BJ (cell line): ENCODE measurements at places on chromosomes 12 and 14.

DNA sequence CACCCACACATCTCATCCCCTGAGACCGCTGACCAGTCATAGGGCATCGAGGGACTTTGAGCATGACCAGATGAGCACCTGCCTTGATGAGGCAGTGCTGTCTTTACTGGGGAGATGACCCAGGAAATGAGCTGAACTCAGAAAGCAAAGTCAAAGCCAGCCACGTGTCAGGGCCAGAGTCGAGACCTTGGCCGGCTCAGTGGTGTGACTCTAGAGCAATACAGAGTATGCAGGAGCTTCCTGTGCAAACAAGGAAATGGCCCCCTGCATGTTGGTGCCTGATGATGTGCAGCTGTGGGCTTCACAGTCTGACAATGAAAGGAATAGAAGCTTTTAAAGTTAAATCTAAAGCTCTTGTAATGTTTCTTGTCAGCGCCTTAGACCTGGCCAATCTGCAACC is 332.9 kb downstream of the PCNX1 start:
- DNase-seq, result no peak

- no peak for DNase-seq
Measured at GRCh38 chr12:122888232-122888752, 7.6 kb downstream of the VPS37B start.

DNA sequence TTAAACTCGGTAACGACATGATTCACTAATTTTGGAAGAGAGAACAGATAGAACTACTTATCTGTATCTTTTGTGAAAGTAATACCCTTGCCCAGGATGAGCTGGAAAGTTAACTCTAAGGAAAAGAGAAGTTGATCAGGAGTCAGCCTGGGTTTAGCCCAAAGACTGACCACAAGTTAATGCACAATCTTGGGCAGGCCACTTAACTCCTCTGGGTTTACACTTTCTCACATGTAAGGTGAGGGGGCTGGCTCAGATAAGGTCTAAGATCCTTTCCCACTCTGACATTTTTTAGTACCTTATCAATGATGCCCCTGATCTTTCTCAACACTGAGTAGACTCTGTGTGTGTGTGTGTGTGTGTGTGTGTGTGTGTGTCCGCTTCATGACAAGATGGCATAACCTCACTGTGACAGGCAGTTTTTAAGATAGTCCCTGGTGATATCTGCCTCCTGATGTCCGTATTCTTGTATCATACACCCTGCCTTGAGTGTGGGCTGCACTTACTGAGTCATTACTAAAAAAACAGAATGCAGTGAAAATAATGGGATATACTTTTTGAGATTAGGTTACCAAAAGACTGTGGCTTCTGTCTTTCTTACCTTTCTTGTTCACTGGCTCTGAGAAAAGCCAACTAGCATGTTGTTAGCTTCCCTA is 56.2 kb upstream of the CCDC198 start:
- no peak for DNase-seq

DNA sequence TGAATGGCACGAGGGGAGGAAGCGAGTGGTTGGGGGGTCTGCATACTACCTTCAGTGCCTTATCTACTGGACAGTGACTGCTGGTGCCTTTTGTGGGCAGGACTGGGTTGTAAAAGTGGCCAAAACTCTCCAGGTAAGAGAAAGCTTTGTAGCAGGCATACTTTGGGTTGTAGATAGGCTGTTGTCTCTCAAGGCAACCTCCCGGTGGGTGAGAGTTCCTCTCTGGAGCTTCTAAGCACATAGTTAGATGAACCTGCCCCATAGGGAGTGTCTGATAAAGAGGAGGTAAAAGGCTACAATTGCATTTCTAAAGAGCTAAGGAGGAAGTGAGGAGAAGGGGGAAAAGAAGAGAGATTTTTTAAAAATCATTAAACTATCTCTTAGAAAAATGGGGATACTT is 4.2 kb upstream of the DAD1 start:
- DNase-seq, result no peak

DNA sequence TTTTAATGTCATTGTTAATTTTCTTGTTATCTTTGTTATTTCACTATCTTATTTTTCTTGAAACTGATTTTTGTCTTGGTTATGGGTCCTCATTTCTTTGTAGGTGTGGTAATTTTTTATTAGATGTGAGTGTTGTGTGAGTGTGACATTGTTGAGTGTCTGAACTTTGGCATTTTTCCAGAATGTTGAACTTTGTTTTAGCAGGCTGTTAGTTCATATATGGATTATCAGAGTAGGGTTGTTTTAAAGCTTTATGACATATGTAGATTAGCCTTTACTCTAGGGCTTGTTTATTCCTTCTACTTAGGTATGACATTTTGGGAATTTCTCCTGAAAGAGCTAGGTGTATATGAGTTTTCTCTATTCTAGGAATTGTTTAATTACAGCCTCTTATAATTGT is 103.9 kb downstream of the ARID2 start:
- DNase-seq, result no peak

DNA sequence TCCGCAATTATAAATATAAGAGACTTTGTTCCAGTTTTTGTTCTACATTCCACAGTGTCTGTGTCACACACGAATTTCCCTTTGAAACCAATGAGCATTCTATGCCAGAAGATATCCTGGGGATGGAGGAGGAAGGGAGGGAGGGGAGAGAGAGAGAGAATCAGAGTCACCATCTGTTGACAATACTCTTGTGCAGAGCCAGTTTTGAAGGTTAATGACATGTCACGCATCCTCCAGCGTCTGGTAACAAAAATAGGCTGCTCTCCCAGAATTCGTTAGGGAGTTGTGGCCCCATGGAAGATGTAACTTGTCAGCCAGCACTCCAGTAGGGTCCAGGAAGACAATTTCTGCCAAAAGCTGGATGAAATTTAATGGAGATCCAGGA is 213.5 kb upstream of the KRR1 start:
- DNase-seq, result peak; percentile 71

DNA sequence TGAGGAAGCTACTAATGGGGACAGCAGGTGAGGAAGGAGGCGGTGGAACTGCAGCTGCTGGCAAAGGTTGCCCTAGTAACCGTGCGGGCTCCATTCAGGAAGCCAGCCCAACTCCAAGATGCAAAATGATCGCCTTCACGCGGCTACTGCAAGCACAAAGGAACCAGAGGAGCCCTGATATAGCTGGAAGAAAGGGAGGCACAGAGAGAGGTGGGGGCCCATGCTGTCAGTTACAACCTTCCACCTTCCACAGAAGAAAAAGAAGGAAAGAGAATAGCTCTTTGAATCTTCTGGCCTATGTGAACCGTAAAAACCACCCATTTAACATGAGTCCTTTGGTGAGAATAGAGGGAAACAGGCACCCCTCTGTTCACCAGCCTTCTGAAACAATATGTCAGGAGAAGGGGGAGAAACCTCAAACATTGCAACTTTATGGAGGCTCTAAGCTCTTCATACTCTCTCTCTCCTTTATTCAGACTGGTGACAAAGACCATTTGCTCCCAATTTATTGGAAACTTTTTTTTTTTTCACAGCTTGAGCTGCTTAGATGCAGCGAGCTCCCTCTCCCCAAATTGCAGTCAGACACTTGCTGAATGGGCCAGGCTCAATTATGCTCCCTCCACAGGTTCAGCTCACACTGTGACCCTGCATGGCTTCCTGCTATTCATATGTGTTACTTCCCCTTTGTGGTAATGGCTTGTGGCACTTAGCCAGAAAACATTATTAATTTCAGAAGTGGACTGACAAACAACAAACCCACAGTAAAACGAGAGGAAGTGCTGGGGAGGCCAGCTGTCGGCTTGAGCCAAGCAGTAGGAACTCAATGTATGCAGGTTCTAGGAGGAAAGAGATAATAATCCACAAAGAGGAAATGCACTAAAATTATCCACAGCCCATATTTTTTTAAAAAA is 6.2 kb downstream of the DUSP6 start:
- no peak for DNase-seq

DNA sequence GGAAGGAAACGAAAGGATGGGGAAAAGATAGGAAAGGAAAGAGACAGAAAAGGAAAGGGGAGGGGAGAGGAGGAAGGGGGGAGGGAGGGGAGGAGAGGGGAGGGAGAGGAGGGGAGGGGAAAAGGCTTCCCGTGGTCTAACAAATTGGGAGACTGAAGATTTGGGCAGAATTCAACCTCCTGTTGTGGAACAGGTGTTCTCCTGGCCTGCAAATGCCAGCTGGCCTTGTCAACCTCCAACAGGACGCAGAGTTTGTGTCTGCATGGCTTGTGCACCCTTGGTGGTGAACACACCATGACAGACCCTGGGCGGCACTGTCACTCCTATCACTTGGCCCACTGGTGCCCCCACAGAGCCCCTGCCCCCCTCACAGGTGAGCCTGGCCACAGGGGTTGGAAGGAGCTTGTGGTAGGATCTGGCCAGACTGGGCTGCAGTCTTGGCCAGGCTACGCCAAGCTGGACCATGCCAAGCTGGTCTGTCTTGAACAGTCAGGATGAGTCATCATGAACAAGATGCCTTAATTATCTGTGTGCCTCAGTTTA is 321.6 kb downstream of the BCL11B start:
- no peak for DNase-seq

- no peak for DNase-seq
Measured at GRCh38 chr12:57549909-57550640, at the start of gene KIF5A. TSS of gene KIF5A (plus strand) at chr12:57550044. CDS start at chr12:57550272, 228 bp downstream.

DNA sequence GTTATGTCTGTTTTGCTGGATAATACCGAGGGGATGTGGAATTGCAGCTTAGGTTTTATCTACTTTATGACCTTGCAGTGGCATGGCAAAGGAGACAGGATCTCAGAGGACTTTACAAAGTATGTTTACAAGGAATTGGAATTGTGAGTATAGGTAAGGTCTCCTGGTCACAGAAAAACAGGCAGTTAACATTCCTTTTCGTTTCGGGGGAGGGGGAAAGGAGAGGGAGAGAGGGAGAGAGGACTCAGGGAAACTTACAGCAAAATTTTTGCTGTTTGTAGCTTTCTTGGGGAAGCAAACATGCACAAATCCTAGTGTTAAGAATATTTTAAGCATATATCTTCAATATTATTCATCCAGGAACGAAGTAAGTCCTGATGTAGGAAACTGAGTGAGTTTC is 590.5 kb upstream of the LRFN5 start:
- no peak for DNase-seq

- DNase-seq, result no peak
Measured at GRCh38 chr14:102584871-102585869, 7.3 kb upstream of the RCOR1 start.

GRCh38 chr12:59700153-59700450 is 104.3 kb downstream of the SLC16A7 start:
- DNase-seq, result no peak

DNA sequence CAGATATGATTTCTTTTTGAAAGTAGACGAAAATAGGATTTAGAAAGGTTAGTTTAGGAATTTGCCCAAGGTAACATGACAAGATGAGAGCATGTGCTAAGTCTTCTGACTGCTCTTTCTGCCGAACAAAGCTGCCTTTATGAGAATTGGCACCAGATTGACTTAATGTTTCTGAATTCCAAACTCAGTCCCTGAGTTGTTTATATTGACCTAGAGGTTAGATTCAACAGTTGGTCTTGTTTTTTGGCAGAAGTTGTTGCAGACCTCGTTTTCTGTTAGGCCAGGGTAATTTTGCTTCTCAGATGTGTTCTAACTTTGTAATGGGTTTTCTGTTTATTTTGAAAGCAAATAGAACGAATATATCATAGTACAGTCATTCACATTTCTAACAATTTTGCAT is 61.5 kb upstream of the LRTM2 start:
- no peak for DNase-seq

- no peak for DNase-seq
Measured at GRCh38 chr14:68906439-68906838, 72.7 kb downstream of the ACTN1 start.

GRCh38 chr12:41344776-41345470 is 156.8 kb downstream of the PDZRN4 start:
- DNase-seq, result no peak

DNA sequence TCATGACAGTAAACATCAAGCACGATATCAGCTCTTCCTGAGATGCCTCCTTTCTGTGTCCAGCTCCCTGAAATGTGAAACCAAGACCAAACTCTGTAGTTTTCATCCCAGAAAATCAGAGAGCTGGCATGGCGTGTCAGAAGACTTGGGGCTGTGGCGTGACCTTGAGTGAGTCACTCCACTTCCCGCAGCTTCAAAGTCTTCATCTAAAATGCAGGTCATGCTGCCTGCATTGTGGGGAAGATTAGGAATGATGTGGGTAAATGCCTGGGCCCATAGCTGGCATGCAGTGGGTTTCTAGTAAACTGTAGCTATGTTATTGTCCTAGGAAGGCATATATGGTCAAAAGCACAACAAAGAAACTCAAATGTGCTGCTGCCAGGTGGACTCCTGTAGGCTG is 28.8 kb downstream of the OAS2 start:
- DNase-seq, result peak; percentile 7

DNA sequence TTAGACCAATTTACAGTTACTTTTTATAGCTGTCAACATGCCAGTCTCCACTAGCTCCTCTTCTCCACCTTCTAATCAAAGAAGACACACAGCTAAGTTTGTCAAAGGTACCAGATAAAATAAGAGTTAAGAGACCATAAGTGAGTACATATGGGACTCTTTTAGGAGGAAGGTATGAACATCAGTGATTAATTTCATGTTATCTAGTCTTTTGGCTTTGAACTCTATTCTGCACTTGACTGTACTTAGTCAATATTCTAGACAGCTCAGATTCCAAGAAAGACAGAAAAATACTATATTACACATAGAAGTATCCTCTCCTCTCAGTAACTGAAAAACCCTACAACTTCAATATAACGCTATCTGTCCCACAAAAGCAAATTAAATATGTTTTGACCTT is 28.1 kb downstream of the CAPRIN2 start:
- DNase-seq, result no peak

DNA sequence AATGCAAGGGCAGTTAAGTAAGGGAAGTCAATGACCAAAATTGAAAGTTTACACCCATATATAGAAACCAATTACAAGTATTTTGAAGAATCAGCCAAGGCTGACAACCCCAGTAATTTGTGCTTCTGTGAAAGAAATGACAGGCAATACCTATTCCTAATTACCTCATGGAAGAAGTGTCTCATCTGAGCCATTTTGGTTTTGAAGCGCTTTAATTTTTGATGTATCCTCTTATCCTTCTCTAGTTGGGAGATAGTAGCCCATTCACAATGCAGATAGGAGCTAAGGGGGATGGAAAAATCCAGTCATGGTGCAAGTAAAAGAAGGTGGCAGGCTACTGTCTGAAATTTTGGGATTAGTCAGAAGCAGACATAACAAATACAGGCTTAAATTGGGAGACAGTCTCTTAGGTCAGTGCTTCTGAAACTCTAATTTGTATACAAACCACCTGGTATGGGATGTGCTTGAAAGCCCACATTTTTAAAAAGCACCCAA is 30.4 kb upstream of the SUPT16H start:
- no peak for DNase-seq

DNA sequence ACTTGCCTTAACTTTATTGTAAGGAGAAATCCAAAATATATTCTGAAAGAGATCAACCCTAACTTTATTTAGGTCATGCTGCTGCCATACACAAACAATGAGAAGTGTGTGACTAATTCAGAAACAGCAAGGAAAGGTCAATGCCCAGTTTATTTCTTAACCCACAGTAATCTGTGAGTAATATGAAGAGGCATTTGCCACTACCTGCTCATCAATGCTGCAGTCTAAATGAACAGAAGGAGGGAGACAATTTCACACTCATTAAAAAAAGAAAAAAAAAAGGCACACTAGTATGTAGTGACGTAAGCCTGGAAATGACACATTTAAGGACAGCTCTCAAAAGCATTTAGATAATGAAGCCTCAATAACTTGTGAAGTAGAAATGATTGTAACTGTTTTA is 90.5 kb upstream of the FOXN3 start:
- DNase-seq, result peak; percentile 52

GRCh38 chr14:32087173-32087861 is 10.2 kb downstream of the ARHGAP5 start:
- DNase-seq, result no peak
